Stimulated activated CD4-positive, alpha-beta T cell treated with anti-CD3 and anti-CD28 coated beads, Interleukin-15, amount 100 ng/mL, for 1 hour (primary cell): ENCODE measurements at places on chromosomes 4 and X.

DNA sequence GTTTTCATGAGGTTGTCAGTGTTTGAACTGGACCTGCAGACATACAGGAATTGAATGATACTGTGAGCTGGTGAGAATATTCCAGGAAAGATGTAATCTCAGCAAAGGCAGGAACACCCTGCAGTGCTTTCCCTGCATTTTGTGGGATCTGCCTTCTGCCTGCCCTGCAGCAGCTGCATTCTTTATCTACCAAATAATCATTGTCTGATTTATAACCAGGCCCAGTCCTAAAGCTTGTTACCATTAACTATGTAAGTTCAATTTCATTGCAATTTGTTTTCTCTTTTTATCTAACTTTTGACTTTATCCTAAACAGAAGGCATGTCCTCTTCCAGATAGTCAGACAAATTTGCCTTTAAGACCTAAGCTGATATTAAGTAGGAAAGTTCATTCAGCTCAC, 99.8 kb upstream of the NOCT start:
- no peak for DNase-seq

DNA sequence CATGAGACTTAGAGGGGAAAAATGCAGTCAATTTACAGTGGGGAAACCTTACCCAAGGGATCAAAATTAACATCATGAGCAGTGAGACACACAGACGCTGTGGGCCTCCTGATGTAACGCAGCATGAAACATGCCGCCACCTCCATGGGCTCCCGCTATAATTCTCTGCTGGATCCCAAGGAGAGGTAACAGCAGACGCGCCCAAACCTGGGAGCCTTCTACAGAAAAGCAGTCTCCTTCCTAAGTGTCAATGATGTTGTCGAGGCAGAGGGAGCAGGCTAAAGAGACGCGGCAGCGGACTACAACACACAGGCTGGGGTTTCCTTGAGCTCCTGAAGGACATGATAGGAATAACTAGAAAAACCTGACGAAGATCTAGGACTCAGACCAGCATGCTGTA, 142.3 kb downstream of the AFAP1 start:
- no peak for DNase-seq

- no peak for DNase-seq
These were observed 368.7 kb upstream of the FAM241A start for GRCh38 chr4:111776561-111776960.

DNA sequence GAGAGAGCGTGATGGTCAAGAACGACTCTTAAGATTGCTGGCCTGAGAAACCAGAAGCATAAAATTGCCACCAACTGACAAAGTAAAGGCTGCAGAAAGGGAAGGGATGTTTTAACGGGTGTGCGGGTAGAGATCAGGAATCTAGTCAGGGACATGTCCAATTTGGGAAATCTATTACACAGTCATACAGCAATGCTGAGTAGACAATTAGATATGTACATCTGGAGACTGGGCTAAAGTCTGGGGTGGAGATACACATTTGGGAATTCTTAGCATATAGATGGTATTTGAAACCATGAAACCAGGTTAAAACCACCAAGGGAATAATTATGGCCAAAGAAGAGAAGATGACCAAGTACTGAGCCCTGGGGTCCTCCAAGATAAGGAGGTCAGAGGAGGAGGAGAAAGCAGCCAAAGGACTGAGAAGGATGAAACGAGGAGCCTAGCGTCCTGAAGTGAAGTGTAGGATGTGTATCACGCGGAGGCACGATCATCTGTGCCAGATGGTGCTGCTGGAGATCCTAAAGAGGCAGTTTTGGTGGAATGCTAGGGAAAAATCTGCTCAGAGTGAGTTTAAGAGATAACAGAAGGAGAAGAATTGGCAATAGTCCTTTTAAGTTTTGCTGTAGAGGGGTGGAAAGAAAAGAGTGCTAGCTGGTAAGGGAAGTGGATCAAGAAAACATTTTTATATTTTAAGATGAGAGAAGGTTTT, 36.5 kb downstream of the SEC24D start:
- DNase-seq: no peak

DNA sequence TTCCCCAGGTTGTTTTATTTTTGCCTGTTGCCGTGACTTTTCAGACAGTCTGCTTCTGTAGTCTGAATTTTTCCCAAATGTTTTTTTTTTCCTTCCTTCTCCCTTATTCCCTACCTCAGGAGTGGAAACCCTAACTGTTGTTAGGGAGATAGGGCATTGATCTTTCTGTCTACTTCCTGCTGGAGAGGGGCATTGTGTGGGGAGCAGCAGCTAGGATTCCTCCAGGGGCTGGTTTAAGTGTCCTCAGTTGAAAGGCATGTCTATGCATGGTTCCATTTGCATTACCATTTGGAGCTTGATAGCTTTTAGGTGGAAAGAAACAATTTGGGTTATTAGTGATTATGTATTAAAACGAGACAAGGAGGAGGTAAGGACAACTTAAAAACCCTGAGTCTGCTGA, 383.9 kb downstream of the DCAF12L2 start:
- no peak for DNase-seq

DNA sequence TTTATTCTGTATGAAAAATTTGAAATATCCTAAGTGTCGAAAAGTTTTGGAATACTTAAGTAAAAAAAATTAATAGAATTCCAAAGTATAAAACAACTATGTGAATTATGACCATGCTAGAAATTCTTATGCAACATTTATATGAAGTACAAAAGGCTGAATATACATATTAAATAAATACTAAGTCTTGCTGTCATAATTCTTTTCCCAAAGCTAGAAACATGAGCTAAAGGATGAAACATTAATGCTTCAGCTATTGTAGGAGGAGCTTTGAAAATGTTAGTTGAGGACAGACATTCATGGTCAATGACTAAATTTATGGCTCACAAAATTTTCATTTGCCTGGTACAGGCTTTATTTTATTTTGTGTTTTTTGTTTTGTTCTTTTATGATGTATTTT, 207.3 kb downstream of the GABRB1 start:
- DNase-seq: no peak

- no peak for DNase-seq
These were observed 13.8 kb downstream of the GALNT7 start for GRCh38 chr4:173182403-173182802.

GRCh38 chr4:97238956-97239666, 904.2 kb downstream of the STPG2 start:
- DNase-seq: no peak

DNA sequence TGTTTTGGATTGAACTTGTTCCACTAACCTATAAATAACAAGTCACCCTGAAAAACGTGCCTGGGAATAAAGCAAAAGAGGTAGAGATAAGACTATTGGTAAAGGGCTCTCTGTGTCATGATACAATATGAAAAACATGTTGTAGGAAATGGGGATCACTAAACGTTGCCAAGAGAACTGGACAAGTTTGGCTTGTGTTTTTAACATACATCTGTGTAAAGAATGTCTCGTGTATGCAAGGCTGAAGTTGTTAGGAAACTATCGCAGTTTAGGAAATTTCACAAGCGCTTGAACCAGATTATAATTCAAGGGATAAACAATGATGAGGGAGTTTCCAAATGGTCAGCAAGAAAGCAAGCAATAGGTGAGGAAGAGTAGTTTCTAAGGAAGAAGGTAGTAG, 655.8 kb downstream of the PCDH7 start:
- DNase-seq: no peak

GRCh38 chr4:2186133-2186864, 55.6 kb downstream of the HAUS3 start:
- no peak for DNase-seq

GRCh38 chrX:153530411-153531129, 13.1 kb downstream of the ATP2B3 start:
- no peak for DNase-seq

DNA sequence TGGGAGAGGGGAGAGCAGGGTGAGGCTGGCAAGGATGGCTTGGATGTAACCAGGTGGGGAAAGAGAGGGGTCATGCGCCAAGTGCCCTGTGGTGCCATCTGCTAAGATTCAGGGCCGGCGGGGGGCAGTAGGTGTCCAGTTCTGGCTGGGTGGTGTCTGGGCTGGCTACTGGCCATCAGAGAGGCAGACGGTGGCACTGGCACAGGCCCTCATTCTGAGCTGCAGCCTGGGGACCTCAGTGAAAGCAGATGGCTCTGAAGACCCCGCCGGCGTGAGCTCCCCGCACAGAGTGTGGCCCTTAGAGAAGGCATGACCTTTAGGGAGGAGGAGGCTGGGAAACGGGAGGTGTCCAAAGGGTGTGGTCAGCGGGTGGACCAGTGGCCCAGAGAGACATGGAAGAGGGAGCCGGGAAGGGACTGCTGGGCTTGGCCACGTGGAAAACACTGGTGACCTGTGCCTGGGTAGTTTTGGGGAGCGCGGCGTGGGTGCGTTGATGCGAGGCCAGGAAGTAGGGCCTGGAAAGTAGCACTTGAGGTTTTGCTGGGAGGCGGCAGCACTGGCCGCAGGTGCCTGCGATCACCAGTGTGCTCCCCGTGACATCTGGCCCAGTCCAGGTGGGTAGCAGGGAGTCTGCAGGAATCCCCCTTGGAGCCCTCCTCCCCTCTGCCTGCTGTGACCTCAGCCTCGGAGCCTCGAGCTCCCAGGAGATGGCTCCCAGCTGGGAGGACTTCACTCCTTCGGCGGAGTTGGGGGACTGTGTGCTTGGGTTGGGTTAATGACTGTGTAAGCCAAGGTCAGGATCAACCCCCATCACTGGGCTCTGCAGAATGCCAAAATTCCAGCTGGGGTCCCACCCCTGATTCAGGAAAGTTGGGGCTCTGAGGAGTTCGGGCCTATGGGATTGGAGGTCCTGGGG, 9.3 kb upstream of the SH3TC1 start:
- no peak for DNase-seq

DNA sequence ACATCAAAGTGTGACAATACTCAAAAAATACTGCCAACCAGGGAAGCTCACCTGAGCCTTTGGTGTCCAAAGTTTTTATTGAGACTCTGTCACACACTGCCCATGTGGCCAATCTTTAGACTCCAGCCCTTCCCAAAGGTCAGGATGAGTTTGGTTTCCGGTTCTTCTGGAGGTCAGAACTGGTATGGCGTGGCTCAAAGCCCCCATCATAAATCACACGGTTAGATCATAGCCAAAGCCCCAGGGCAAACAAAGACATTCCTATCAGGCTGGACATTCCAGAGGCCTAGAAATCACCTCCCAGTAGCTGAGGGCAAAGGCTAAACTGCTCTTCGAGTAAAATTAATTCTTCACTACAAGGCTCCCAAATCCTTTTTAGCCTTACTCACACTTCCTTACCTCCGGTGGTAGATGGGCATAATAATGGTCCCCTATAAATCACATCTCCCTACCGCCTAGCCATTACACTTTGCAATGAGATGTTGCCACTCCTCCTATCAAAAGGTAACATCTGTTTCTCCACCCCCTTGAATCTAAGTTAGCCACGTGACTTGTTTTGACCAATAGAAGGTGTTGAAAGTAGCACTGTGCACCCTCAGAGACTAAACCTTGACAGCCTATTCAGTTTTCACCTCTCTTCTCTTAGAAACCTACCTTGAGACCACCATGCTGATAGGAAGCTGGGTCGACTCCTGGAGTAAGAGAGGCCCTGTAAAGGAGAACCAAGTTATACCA, 137.8 kb upstream of the DUSP21 start:
- DNase-seq: no peak

- no peak for DNase-seq
These were observed 441.0 kb downstream of the GPM6A start for GRCh38 chr4:175371091-175371490.

- DNase-seq: no peak
These were observed 584 bp downstream of the SUV39H1 start for GRCh38 chrX:48696909-48697727.

DNA sequence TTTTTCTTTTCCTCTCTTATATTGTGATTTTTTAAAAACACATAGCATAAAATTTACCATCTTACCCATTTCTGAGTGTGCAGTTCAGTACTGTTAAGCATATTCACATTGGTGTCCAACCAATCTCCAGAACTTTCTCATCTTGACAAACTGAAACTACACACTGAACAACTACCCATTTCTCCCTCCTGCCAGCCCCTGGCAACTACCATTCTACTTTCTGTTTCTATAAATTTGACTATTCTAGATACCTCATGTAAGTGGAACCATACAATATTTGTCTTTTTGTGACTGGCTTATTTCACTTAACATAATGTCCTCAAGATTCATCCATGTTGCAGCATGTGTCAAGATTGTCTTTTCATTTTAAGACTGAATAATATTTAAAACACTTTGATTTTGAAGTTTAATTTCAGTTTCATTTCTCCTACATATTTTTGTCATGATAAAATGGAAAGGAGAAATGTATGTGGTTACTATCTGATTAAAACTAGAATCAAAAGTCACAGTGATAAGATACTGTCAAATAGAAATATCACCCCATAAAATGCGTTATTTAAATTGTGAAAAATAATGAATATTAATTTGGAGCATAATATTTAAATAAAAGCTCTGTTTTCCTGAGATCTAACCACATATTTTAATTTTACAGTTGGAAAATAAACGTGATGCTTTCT, 122.8 kb downstream of the DIPK2B start:
- no peak for DNase-seq
